Type B pancreatic cell (in vitro differentiated cells): ENCODE measurements at places on chromosomes 11 and 22.

- no peak for DNase-seq
Measured at GRCh38 chr11:45848654-45849081, 1.4 kb downstream of the CRY2 start.

DNA sequence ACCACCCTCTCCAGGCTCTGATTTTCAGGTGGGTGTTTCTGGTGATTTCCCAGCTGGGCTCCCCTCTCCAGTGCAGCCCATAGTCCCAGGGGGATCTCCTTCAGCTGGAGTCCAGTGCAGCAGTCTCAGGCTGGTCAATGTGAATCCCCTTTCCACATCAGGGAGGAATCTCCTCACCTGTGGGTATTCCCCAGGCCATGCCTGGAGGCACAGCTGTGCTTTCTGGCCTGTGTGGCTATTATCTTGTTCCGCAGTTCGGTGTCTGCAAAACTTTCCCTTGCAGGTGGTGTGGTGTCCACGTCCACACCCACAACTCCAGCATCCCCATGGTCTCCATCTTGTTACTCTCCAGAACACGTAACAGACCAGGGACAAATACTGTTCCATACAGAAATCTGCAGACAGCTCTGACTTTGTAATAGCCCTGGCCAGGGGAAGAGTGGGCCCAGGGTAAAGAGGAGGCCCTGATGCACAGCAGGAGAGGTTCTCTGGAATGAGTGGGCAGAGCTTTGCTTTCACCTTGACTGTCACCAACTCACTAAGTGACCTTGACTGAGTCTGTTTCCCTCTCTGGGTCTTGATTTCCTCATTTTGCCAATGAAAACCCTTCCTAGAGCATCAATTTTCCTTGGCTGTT is 183.2 kb downstream of the CSNK2A3 start:
- no peak for DNase-seq

DNA sequence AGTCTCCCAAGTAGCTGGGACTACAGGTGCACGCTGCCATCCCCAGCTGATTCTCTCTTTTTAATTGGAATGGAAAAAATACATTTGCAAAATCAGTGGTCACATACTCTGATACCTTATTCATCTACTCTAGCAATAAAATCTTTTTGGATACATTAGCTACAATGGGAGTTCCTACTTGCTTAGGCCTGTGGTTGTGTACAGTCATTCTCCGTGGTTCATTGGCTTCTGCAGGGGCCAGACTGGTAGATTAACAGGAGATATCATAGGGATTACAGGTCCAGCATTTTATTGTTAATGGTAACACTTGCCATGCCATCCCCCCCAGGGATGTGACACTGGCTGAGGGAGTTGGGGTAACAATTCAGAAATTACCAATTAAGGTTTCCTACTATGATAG is 140.0 kb downstream of the ADAMTS15 start:
- no peak for DNase-seq

- DNase-seq, result no peak
Measured at GRCh38 chr11:4665424-4665823, 21.6 kb downstream of the OR51E1 start.

- no peak for DNase-seq
Measured at GRCh38 chr11:71472357-71472885, 19.4 kb downstream of the NADSYN1 start.

- DNase-seq, result no peak
Measured at GRCh38 chr11:130510407-130511006, 62.1 kb downstream of the ADAMTS15 start.

GRCh38 chr11:2308713-2309112 is 6.9 kb downstream of the TSPAN32 start:
- DNase-seq, result no peak

- DNase-seq, result peak; percentile 66
Measured at GRCh38 chr22:23306438-23306921, 126.2 kb downstream of the BCR start.

DNA sequence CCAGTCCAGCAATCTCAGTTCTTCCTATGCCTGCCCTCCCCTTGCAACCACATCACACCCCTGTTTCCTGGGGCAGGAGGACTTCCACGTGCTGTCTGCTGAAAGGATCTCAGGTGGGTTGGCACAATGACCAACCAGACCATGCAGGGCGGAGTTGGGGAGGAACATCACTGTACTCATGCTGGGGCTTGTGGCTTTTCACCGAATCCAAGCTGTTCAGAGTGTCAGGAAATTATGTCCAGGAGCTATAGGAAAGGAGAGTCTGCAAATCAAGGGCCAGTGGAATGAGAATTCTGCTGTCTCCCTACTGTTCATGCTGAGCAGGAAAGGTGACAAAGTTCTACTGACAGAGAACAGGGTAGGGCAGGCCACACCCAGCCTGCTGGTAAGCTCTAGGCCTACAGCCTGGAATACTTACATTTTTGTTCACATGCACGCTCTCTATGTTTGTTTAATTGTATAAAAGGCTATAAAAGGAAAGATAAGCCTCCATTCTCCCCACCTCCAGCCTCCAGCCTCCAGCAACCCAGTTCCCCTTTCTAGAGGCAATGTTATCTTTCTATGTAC is 1.7 kb upstream of the PLAAT2 start:
- no peak for DNase-seq

DNA sequence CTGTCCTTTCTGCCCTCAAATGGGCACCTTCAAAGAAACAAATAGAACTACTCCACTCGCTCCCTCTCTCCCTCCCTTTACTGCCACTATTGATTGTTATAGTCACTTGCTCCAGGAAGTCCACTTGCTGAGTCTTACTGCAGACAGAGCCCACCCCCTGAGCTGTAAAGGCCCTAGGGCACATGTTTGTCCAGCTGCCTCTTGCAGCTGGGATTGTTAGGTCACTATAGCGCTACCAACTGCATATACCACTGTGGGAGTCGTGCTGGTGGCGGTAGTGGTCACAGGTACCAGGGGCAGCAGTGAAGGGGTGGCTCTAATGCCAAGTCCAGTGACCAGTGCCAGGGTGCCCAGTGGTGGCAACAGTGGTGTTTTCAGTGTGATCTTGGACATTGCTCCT is 4.4 kb upstream of the SREBF2 start:
- no peak for DNase-seq

GRCh38 chr11:17067417-17067816 is 10.1 kb downstream of the RPS13 start:
- DNase-seq, result no peak

DNA sequence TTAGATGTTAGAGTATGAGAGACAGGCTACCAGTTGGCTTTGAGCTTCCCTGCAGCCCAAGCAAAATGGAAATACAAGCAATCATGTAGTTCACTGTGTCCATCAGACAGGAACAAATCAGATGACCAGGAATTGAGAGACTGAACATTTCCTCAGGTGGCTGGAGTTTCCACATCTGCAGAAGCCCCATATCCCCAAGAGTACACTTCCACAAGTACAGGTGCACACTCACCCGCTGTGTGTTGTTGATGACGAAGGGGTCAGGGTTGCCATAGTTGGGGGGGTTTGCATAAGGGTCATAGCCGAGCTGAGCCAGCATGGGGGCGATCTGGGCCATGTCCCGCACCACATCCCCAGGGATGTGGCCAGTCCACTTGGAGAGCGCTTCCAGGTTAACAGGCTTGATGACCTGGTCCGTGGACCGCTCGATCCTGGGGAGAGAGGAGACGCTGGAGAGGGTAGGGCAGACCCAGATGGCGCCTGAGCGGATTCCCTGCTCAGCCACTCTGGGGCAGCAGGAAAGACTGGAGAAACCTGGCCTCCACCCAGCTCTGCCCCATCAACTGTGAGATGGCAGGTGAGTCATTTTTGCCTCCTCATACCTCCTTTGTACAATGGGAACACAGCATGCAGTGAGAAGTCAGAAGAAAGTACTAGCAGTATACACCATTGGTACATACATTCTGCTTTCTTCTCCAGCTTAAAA is 23.9 kb upstream of the TFIP11 start:
- DNase-seq, result no peak

DNA sequence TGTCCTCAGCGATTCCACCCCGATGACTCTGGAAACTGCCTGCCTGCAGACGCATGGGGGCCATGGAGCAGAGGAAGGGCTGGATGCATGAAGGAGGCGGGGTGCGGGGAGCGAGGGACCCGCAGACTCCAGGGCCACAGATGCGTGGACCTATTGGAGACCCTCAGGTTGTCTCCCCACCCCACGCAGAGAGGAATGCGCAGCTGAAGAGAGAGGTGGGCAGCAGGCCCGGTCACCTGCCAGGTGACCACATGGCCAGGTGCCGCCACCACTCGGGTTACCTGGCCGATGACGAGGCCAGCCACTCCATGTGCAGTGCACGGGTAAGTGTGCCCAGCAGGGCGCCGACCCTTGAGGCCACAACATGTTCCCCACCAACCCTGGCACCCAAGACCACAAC is 371 bp downstream of the CCDC116 start:
- no peak for DNase-seq

DNA sequence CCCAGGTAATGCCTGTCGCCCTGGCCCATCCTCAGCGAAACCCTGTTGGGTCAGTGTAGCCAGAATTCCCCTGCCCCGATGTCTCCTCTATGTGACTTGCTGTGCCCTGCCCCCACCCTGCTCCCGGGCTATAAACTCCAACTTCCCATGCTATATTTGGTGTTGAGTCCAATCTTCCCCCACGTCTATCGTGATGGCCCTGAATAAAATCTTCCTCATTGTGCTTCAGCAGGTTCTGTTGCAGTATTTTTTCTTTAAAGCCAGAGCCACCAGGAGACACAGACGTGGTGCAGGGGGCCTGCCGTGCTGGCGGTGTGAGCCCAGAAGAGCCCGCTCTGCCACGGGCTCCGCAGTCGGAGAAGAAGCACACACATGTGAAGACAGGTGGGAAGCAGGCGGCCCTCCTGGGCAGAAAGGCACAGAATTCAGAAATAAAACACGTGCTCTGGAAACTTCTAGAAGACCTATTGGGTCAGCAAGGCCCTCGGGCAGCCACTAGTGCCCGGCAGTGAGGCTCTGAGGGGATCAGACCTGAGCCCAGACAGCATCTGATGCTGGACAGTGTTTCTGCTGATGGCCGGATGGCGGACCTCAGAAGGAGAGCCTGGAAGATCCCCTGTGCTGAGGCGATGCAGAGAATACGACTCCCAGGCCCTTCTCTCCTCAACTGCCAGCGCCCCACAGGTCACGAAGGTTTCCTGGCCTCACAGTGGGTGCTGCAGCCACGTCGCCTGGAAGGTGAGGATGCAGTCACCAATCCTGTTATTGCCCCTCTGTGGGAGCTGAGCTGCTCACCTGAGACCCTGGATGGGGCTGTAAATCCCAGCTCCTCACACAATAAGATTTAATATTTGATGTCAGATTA is 501.9 kb downstream of the BRD1 start:
- peak; percentile 52 for DNase-seq

DNA sequence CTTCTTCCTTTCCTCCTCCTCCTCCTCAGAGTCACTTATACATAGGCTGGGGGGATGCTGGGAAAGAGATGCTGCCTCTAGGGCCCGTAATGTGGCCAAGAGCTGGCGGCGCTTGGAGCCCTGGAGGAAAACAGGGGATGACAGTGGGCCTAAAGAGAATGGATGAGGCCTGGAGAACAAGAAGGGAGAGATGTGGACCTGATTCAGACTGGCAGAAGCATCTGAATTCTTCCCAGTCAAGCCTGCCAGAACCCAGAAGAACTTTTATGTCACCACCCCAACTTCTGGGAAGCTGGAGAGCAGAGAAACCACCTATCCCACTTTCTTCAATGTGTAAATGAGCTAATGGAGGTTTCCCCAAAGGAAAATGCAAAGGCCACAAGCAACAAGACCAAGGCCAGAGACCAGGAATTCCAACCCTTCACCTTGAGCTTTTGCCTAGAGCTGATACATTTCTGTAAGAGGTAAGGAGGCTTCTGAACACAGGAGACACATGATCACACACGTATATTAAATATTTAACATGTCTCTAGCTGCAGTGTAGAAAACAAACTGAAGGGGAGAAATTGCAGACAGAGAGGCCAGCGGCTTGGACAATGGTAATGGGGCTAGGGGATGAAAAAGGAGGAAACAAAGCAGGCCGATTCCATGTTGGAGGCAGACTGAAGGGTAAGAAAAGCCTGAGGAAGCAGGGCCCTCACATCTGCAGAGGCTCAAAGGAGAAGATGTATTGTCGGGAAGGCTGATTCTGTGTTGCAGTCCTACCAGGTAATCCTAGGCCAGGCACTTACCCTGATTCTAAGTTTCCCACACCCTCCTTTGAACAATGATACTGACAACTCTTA is 1.1 kb downstream of the RRP8 start:
- DNase-seq, result no peak

- no peak for DNase-seq
Measured at GRCh38 chr11:23948851-23949250, 548.0 kb upstream of the LUZP2 start.

DNA sequence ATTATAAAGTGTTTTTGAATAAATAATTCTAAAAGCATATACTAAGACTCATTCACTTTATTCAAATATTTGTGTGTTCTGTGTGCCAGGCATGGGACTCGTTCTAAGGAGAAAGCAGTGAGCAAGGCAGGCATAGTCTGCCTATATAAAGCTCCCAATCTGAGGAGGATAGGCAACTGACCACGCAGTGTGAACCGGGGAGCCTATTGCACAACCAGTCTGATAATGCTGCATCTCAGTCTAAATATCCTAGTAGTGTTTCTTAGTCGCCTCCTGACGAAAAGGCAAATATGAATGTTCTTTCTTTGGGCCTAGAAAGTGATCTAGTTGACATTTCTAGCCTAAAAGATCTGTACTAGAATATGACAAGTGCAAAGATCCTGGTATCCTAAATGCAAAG is 98.3 kb downstream of the C11orf65 start:
- no peak for DNase-seq

- DNase-seq, result no peak
Measured at GRCh38 chr22:43921370-43921769, 2.2 kb upstream of the PNPLA3 start.

- DNase-seq, result peak; percentile 31
Measured at GRCh38 chr11:134645576-134645975, 233.5 kb upstream of the B3GAT1 start.

DNA sequence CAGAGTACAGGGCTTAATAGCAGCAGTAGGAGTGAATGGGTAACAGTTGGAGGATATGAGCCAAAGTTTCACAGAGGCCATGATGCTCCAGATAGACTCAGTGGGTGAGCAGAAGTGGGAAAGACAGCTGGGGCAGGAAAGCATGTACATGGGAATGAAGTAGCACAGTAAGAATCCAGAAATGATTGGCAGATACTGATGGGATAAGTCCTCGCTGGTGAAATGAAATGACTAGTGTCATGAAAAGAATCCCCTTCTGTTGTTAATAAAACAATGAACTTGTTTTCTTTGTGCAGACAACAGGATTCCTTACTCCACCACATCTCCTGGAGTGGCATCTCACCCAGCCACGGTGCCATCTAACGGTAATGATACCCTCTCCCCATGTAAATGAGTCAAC is 17.4 kb upstream of the PANX1 start:
- DNase-seq, result no peak

GRCh38 chr22:48737461-48738203 is 1090.0 kb downstream of the BRD1 start:
- no peak for DNase-seq

- DNase-seq, result no peak
Measured at GRCh38 chr11:103499710-103500340, 390.6 kb downstream of the DYNC2H1 start.

GRCh38 chr11:68273026-68273738 is 1.4 kb upstream of the C11orf24 start:
- no peak for DNase-seq
